ENCODE measurements at places on chromosomes 13 and 19.

DNA sequence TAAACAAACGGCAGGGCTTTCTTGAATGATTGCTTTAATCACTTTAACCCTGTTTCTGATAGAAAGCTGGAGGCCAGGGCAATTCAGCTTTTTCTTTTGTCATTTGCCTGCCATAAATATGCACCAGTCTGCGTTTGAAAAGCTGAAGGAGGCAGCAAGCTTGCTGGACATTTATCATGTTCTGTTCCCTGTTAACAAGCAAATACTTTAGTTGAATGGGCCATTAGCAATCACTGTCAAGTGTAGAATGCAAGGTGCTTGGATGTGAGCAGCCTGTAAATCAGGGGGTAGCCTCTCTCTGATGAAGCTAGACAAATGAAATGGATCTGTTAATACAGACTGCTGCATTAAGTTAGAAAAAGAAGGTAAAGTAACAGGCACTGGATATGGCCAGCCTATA lies 7.6 kb downstream of the EFNB2 start:
- DNase-seq = no peak

GRCh38 chr19:38078302-38078930 lies 145.6 kb downstream of the DPF1 start:
- no peak for DNase-seq

DNA sequence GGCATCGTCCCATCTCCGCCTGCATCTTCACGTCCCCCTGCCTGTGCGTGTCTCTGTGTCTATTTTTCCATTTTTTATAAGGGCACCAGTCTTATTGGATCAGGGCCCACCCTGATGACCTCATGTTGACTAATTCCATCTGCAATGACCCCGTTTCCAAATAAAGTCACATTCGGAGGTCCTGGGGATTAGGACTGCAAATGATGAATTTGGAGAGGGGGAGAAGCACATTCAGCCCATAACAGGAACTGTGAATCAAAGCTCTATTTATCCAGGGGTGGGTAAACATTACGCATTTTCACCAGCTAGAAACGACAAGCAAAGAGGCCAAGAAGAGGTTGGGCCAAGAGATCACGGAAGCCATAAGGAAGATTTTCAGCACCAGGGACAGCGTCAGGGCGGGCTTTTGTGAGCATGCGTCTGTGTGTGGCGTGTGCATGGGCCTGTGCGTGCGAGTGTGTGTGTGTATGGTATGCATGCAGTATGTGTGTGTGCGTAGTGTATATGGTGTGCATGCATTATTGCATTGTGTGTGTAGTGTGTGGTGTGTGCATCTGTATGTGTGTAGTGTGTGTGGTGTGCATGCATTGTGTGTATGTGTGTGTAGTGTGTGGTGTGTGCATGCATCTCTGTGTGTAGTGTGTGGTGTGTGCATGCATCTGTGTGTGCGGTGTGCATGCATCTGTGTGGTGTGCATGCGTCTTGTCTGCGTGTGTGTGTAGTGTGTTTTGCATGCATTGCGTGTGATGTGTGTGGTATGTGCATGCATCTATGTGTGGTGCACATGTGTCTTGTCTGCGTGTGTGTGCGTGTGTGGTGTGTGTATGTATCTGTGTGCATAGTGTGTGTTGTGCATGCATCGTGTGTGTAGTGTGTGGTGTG lies 19.6 kb downstream of the CELF5 start:
- DNase-seq = peak; percentile 66

- no peak for DNase-seq
Observed at GRCh38 chr13:56351041-56351440, 789.7 kb upstream of the PRR20A start.

DNA sequence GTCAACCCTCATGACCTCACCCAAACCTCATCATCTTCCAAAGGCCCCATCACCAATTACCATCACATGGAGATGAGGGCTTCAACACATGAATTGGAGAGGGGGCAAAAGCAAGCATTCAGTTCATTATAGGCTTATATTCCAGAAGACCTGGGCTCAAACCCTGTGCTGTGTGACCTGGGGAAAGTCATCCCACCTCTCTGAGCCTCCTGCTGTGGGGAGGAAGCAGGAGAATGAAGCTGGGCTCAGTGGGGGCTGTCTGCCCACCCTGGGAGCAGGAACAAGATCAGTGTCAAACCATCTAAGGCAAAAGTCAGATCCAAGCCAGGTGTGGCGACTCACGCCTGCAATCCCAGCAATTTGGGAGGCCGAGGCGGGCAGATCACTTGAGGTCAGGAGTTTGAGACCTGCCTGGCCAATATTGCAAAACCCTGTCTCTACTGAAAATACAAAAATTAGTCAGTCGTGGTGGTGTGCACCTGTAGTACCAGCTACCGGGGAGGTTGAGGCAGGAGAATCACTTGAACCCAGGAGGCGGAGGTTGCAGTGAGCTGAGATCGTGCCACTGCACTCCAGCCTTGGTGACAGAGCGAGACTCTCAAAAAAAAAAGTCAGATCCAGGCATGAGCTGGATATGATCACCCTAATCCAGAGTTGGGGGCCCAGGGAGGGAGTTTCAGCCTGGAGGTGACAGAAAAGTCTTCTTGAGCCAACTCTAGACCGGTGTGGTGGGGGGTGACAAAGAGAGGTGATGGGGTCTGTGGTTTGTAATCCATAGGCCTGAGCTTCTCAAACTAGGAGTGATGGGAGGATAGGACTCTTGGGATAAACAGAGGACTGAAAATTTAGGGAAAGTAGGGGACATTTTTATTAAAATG lies 1.6 kb upstream of the TPM4 start:
- no peak for DNase-seq

DNA sequence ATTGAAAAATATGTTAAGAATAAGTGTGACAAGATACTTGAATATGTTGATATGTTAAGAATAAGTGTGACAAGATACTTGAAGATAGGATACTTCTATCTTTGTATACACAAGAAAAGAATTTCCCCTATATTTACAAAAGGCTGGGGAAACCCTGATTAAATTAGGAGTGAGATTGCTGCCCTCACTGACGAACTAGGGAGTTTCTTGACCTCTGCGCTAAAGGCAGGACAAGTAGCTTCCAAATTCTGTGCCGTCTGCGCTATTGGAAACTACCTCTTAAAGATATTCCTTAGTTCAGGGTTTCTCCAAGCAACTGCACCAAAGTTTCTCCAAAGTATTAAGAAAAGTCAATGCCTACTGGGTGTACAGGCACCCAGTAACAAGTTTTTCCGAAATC lies 730 bp downstream of the ZNF260 start:
- DNase-seq = no peak

GRCh38 chr13:28252547-28252946 lies 114.2 kb downstream of the PAN3 start:
- no peak for DNase-seq

- peak; percentile 21 for DNase-seq
Observed at GRCh38 chr13:97568850-97569249, 134.9 kb downstream of the RAP2A start.

DNA sequence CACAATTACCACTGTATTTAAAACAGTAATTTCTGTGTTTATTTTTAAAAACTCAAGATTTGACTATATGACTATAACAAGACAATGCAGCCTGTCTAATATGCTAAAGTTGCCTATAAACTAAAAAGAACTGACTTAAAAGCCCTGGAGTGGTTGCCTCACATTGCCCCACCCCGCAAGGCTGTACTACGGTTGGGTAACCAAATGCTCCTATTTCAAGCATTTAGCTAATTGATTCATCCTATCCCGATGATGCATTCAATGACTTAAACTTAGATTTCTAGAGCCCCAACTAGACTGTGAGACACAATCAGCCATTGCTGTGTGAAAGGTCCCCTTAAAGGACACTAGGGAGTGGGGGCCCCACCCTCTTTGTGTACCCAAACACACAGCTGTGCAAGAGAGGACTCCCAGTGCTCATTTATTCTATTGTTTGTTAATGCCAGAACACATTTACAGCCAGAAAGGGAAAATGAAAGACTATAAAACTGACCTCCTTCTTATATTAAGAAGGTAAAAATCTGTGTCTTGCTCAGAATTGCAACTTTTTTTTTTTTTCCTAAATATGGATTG lies 66.9 kb downstream of the MIPEP start:
- DNase-seq = no peak

- DNase-seq = no peak
Observed at GRCh38 chr13:20144141-20144850, 16.6 kb downstream of the GJA3 start.

DNA sequence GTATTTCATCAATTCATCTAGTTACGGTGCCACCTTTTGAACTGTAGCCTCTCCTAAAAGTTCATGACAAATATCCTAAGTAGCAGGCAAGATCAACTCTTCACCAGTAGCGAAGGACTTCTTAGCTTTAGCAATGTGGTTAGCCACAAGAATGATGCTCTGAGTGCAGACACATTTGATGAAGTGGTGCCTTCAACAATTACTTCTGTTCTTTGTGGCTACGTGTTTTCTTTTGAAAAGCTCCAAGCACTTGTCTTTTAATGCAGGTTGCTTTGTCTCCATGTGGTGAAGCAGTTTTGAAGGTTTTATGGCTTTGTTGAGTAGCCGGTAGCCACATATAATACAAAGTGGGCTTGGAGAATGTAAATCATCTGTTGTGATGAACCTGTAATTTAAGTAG lies 194.7 kb downstream of the B3GLCT start:
- peak; percentile 12 for DNase-seq

DNA sequence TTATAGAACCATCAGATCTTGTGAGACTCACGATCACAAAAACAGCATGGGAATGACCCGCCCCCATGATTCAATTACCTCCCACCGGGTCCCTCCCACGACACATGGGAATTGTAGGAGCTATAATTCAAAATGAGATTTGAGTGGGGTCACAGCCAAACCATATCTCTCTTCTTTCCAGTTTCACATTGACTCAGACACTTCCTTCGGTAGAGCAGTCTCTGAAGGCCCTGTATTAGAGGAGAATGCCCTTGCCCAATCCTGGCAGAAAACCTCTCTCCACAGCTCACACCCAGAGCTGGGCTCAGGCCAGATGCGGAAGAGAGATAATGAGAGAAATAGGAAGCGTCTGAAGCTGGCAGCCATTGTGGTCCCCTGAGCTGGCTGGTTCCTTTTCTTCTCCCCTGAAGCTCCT lies 72.4 kb upstream of the CLDN10 start:
- no peak for DNase-seq

GRCh38 chr19:14089412-14089661 lies 1.2 kb downstream of the SAMD1 start:
- DNase-seq = no peak

- DNase-seq = no peak
Observed at GRCh38 chr19:18500376-18500775, 21.5 kb downstream of the ELL start.

Measured in fibroblast of skin of right biceps (primary cell).